Adrenal gland (tissue), 19 donors: ENCODE measurements at places on chromosomes 3 and 15. TPM values are rescaled to one million over a fixed set of nuclear protein-coding genes. Genes with fewer than 3 reads are reported as not detected.
A peak's percentile ranks its signal among the peaks of the same experiment; 100 is the strongest.

- no peak overlapping the region for H3K27ac ChIP-seq
- DNase-seq = no peak
- H3K4me1 ChIP-seq = no peaks in the 10 kb centered on the region
- no peak overlapping the region for H3K4me3 ChIP-seq
- no peaks in the 10 kb centered on the region for H3K36me3 ChIP-seq
- H3K27me3 ChIP-seq = no peaks in the 10 kb centered on the region
Observed at GRCh38 chr3:189404797-189405484, 226.2 kb upstream of the TP63 start.

DNA sequence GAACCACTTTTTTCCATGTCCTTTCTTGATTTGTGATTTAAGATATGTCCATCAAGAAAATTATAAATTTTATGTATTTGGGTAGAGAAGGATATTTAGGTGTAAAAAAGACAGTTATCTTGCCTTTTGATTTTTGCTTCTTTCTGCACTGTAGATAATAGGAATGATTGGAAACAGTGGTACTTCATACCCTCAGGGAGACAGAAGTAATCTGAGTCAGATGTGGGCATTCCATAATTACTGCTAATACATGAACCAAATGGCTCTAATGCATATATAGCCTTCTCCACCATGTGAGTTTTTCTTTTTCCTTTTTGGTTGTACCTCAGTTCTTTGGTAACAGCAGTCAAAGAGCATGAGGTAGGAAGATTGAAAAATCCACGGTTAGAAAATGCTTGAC is 67.2 kb downstream of the RARB start:
- H3K27ac ChIP-seq = no peak overlapping the region
- no peak for DNase-seq
- H3K36me3 ChIP-seq = no peaks in the 10 kb centered on the region

DNA sequence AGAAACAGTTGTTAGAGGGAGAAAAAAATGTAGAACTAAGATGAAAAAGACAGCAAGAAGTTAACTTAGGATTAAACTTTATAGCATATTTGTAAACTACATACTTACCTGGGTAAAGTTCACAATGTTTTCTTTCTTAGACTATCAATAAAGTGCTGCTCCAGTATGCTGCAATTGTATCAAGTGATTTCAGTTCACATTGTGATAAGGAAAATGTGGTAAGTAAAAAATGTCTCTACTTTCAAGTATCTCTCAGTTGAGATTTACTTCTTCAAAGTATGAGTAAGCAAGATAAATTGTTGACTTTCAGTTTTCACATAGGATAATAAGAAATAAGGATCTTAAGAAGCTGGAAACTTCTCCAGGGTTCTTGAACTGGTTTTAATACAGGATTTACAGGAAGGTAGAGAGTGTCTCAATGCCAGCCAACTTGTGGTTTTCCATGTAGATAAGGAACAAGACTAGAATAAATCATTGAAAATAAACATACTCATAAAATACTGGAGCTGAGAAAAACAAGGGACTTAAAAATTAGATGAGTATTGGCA is 528.8 kb downstream of the UNC13C start:
- no peaks in the 10 kb centered on the region for H3K27me3 ChIP-seq
- peak overlapping the region; percentile 17 for H3K27ac ChIP-seq
- DNase-seq = no peak
- H3K4me1 ChIP-seq = no peaks in the 10 kb centered on the region

DNA sequence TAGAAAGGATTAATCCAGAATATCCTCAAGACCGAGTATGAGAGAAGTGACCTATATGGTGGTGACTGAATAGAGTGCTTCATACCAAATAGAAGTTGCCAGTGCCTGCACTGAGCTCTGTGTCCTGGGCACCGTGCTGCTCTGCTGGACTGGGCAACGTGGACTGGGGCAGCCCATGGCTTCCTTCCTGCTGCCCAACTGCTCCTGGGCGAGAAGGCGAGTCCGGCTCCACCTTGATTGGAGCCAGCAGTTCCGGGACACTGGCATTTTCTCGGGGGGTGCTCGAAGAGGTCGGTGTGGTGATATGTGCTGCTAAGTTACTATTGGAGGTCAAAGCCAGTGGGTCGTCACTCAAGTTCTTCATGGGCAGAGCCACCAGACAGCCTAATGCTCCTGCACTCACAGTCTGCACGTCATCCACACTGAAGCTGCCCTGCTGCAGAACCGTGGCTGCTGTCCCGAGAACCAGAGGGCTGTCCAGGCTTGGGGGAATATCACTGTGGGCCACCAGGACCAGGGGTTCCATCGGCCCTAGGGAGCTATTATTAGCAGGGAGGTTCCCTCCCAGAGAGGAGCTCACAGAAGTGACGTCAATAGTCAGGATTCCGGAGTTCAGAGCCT is 14.1 kb downstream of the ZXDC start:
- DNase-seq = no peak
- no peak overlapping the region for H3K4me3 ChIP-seq
- no peaks in the 10 kb centered on the region for H3K27me3 ChIP-seq
- H3K27ac ChIP-seq = no peak overlapping the region
- no peaks in the 10 kb centered on the region for H3K4me1 ChIP-seq

- no peaks in the 10 kb centered on the region for H3K36me3 ChIP-seq
- no peak overlapping the region for H3K4me3 ChIP-seq
- no peak overlapping the region for H3K27ac ChIP-seq
- no peak for DNase-seq
- H3K27me3 ChIP-seq = no peaks in the 10 kb centered on the region
Observed at GRCh38 chr3:119120480-119120879, 25.5 kb upstream of the TEX55 start.

DNA sequence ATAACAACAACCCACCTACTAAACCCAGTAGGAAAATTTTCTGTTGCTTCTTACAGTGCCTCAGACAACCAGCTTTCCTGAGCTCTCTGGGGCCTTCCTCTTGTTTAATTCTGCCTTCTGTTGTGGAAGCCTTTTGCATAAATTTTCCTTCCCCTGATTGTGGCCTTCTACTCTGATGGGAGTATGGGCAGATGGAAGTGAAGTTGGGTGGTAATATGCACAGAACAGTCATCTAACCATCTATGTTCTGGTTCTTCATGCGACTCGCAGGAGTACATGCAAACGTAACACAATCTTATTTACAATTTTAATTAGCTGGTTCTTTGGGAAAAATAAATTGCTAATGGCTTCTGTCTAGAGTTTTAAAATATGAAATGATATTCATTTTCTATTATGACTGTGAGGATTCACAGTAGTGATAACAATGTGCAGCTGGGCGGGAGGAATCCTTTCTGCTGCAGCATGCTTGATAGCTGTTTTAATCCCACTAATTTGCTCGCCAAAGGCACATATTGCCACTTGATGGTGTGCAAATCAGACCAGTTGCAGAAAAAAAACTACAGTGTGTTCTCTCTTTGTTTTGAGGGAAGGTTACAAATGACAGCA is 311.5 kb upstream of the ROPN1 start:
- no peak for DNase-seq
- no peaks in the 10 kb centered on the region for H3K4me1 ChIP-seq
- H3K4me3 ChIP-seq = no peak overlapping the region
- H3K27me3 ChIP-seq = no peaks in the 10 kb centered on the region
- H3K27ac ChIP-seq = no peak overlapping the region

DNA sequence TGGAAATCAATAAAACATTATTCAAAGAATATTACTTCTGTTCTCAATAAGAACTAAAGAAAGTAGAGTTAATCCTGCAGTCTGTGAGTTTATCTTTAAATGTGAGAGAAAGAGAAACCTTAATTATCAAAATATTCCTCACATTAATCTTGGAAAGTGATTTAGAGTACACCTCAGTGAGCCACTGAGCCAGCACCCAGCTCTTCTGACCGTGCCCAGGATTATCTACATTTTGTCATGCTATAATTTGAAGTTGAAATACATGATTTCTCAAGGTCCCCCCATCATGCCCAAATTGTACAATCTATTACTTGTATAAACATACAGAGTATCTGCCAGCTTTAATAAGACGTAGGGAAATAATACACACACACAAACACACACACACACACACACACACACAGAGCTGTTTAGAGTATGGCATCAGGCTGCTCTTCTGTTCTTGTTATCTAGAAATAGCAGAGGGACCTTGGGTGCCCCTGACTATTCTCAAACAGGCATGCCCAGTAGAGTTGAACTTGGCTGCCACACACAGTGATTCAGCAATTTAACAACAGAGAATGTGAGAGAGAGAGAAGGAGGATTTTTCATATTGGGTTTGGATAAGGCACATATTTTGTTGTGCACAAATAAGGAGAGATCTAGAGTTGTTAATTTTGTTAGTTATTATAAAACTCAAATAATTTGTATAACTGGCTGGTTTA is 74.4 kb downstream of the P2RY1 start:
- DNase-seq = peak; percentile 52
- H3K36me3 ChIP-seq = no peaks in the 10 kb centered on the region
- H3K27ac ChIP-seq = peak overlapping the region; percentile 29

GRCh38 chr15:100339999-100340398 is 1.8 kb downstream of the ADAMTS17 start:
- H3K4me1 ChIP-seq = peaks cover 4% of the 10 kb centered on the region
- no peak for DNase-seq
- no peaks in the 10 kb centered on the region for H3K36me3 ChIP-seq

DNA sequence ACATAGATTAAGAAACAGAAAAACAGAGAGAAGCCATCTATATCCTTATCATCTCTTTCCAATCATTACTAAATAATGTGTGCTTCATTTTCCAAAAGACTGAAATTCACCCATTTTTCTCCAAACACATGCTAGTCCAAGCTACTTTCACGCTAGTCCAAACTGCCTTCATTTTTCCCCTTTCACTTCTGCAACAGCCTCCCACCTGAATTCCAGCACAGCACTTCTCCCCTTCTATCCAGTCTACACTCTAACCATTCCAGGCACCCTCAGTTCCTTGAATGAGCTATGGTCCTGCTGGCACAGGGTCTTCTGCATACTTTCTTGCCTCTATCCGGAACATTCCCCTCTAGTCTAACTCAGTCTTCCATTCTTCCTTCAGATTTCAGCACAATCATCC is 112.0 kb downstream of the THRB start:
- H3K27me3 ChIP-seq = no peaks in the 10 kb centered on the region
- no peak overlapping the region for H3K4me3 ChIP-seq
- no peak overlapping the region for H3K27ac ChIP-seq
- DNase-seq = no peak

- H3K27ac ChIP-seq = no peak overlapping the region
- DNase-seq = no peak
- no peaks in the 10 kb centered on the region for H3K27me3 ChIP-seq
- no peaks in the 10 kb centered on the region for H3K36me3 ChIP-seq
- no peak overlapping the region for H3K4me3 ChIP-seq
Observed at GRCh38 chr15:31442699-31443111, 116.1 kb downstream of the KLF13 start.

DNA sequence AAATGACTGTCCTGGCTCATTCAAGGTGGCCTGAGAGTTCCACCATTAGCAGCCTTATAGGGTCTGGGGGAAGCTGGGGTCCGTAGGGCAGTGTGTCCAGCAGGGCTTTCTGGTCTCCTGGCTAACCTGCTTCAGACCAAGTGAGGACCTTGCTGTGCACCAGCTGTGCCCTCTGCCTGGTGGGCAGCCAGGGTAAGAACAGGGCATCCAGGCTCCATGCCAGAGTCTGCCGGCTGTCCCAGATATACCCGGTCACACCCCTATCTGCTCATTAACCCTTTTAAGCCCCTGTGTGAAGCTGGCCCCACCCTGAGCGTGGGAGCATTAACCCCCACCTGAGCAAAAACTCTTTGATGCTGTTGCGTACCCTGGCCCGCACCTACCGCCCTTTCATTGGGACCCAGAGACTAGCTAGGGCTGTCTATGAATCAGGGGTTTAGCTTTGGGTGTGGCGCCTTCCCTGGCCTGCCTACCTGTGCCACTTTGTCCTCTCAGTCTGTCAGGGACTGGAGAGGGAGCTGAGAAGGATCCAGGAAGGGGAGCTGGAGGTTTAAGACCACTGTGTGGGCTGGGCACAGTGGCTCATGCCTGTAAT is 17.6 kb downstream of the SEMA3F start:
- H3K4me1 ChIP-seq = peaks cover 5% of the 10 kb centered on the region
- H3K27ac ChIP-seq = no peak overlapping the region
- H3K36me3 ChIP-seq = no peaks in the 10 kb centered on the region
- DNase-seq = no peak
- no peaks in the 10 kb centered on the region for H3K27me3 ChIP-seq
- no peak overlapping the region for H3K4me3 ChIP-seq

GRCh38 chr15:27696530-27696929 is 402.6 kb downstream of the OCA2 start:
- no peak overlapping the region for H3K27ac ChIP-seq

- no peaks in the 10 kb centered on the region for H3K36me3 ChIP-seq
- H3K27me3 ChIP-seq = no peaks in the 10 kb centered on the region
- no peak overlapping the region for H3K4me3 ChIP-seq
- no peaks in the 10 kb centered on the region for H3K4me1 ChIP-seq
Observed at GRCh38 chr15:58046467-58046866, 19.0 kb downstream of the ALDH1A2 start.

DNA sequence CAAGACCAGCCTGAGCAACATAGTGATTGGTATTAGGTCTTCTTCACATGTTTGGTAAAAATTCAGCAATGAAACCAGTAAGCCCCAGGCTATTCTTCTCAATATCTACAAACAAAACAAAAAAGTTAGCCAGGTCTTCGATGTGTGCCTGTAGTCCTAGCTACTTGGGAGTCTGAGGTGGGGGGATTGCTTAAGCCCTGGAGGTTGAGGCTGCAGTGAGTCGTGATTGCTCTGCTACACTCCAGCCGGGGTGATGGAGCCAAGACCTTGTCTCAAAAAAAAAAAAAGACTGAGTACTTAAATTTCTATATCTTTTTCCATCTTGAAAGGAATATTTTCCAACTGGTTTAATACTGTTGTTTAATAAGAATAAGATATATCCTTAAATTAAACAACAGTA is 106.8 kb downstream of the MBNL1 start:
- no peak for DNase-seq
- no peak overlapping the region for H3K27ac ChIP-seq
- H3K27me3 ChIP-seq = no peaks in the 10 kb centered on the region
- H3K4me3 ChIP-seq = no peak overlapping the region

DNA sequence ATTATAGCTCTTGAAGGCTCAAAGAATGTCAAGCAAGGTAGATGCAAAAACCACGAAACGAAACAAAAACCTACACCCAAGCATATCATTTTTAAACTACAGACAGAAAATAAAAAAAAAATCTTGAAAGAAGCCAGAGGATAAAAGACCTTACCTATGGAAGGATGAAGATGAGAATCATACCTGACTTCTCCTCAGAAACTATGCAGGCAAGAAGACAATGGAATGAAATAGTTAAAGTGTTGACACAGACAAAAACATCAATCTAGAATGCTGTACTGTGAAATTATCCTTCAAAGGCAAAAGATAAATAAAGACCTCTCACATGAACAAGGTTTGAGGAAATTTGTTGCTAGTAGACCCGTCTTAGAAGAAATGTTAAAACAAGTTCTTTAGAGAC is 372.0 kb downstream of the ZIC4 start:
- H3K4me1 ChIP-seq = no peaks in the 10 kb centered on the region
- H3K4me3 ChIP-seq = no peak overlapping the region
- DNase-seq = no peak
- H3K36me3 ChIP-seq = no peaks in the 10 kb centered on the region

Gene STRC
- total RNA-seq = 0.50 TPM

Gene NOX5
- total RNA-seq = 0.83 TPM

Gene KLHL40
- not detected for total RNA-seq

Gene FHIT
- total RNA-seq = 28.0 TPM

Gene ZNF660
- total RNA-seq = 7.3 TPM
